Glutamatergic neuron (in vitro differentiated cells): ENCODE measurements at places on chromosomes 6 and 20.

DNA sequence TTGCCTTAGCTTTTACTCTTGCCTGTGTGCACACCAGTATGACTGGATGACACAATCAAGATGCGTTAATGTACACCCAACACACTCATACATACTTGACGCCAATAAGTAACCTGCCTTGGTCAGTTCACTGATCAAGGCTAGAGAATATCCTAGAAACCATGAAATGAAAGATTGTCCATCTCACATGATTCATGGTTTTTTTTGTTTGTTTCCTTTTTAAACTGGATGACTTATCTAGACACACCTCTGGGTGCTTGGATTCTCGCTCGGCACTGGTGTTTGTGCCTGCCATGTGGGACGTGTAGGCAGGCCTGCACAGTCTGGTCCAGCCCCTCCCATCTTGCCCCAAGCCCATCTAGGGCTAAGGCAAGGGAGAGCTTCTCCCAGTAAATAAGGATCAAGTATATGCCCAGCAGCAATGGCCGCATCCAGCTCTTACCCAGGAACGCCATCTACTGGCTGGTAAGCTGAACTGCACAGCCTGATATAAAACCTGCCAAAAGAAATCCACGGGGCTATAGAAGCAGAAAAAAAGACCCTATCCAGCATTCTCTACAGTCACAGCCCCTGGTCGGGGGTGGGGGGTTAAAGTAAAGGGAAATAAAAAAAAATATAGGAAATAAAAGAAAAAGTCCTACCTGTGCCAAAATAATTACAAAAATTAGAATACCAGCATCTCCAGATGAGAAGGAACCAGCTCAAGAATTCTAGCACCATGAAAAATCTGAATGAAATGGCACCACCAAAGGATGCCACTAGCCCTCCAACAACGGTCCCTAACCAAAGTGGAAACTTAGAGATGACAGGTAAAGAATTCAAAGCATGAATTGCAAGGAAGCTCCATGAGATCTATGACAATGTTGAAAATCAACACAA, 73.3 kb downstream of the OTOR start:
- peak; percentile 32 for DNase-seq

GRCh38 chr6:158519761-158520160, 40.1 kb upstream of the TMEM181 start:
- DNase-seq = no peak

DNA sequence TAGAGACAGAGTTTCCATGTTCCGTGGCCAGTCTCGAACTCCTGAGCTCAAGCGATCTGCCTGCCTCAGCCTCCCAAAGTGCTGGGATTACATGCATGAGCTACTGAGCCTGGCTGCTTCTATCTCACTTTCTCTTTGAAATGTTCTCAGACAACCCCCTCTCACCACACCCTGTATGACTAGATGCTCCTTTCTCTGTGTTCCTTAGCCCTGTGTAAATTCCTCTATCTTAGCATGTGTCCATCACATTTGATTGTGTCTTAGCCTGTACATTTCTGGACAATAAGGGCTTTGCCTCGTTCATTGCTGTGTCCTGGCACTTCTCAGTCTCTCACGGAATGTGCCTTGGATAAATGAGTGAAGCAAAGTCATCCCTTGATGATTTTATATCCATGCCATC, 168.1 kb upstream of the SCGN start:
- DNase-seq = no peak

DNA sequence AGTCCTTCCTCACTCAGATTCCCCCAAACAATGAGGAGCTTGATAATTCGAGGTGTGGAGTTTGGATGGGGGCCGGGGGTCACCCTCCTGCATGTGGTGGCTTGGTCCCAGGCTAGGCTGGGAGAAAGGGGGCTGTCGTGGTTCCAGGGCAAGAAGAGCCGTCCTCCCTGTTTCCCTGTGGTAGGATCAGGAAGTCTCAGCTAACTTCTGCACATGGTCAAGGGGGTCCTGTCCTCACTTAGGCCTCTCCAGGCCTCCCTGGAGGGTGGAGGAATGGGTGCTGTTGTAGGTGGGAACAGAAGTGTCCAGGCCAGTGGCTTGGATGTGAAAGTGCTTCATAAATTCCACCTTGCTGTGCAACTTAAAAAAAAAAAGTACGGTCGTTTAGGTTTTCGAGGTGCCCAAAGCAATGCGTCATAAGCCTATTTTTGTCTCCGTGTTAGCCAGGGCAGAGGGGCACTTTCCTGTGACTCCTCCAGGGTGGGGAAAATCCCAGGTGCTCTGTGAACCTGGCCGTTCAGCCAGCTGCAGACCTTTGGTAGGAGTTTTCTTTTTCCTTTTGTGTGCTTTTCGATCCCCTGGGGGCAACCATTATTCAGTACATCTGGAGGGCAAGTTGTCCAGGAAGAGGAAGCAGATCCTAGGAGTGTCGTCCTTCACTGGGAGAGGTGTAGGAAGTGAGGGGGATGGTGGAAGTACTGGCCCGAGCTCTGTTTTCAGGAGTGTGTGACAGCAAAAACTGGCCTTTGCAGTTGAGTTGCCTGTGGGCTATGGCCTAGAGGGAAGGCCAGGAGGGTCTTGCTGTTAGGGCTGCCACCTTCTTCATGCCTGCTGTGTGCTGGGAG, 9.6 kb downstream of the IGF2R start:
- DNase-seq = no peak

DNA sequence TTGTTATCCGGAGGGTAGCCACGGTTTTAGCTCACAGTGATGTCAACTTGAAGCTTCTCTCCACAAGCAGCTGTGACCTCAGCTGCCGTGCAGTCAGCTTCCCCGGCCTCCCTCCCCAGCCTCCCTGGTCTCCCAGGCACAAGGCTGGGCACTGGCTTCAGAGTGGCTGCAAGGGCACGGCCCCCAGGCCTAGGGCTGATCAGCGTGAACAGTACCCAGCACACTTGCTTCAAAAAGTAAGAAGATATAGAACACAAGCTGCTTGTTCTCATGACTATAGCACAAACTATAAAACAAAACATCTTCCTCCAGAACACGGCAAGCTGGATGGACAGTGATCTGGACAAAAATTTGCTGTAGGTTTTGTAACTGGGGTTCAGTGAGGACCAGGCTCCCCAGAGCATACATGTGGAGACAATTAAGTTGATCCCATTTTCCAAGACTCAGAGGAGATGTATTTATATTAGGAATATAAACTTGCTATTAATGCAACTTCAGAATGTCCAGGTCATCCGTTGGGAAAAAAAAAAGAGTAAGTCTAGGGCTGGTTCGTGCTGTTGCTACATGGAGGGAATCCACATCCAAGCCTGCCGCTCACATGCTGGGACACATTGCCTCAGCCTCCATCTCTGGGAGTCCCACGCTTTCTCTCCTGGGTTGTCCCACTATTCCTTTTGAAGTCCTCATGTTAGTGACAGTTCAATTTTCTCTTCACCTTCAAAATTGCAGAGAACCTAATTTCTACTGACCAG, 199.4 kb upstream of the THBS2 start:
- no peak for DNase-seq

DNA sequence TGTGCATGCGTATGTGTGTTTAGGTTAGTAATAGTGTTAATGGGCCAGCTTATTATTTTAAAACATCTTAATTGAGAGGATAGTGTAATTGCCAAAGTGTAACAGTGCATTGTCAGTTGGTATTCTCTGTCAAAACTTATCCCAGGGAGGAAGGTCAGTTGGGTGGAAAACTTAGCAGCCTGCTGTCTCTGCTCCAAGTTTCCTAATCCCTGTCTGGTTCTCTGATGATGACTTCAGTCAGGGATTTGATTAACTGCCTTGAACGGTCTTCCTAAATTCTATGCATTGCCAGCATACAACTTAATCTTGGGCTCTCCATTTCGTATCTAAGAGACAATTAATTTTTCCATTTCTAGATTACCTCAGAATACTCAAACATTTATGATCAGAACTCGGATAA, 51.1 kb downstream of the L3MBTL3 start:
- no peak for DNase-seq

- no peak for DNase-seq
These were observed 396.4 kb downstream of the BCKDHB start for GRCh38 chr6:80502871-80503270.

DNA sequence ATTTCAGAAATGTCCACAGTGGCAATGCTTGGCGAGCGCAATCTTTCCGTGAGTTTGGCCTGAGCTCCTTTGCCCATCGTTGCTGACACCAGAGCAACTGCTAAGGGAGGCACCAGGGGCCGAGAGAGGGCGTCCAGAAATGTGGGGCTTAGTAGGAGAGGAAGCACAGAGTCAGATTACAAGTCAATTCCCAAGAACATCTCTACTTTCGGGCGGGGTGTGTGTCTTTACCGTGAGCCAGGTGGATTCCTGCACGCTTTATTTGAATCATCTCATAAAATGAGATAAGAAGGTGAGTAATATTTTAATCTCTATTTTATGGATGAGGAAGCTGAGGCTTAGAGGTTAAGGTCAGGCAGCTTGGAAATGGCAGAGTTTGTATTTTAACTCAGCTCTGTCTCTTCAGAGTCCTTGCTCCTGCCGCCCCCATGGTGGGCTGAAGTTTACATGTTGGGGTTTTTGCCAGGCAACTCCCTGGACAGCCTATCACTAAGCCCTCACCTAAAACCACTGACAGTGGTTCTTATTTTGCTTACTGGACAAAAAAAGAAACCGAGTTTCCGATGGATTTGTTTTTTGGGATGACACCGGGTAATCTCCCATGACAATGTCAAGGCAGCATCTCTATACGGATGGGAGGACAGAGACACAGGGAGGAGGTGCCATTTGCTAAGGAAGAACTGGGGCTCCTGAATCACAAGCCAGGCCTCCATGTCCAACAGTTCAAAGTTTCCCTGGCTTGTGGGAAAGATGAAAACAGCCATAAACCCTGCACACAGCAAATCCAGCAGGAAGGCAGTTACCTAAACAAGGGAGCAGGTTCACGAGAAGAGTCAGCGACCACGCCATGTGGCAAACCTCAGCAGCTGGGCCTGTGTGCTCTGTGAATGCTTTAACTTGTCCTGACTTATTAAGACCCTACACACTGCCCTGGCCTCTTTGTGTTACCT, 112.6 kb upstream of the SLC24A3 start:
- no peak for DNase-seq

DNA sequence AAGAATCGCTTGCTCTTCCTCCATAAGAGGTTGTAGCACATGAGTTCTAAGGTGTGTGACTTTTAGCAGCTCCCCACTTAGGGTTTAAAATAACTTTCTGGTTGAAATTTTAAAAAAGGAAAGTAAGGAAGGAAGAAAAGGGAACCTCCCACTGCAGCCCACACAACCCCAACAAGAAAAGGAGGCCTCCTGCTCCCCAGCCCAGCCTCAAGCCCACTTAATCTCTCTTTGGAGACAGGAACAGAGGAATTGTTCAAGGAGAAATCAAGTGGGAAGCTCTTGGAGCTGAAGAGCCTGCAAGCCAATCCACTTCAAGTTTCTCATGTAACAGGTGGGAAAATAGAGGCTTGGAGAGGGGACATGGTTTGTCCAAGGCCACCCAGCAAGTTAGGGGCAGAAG, 39.1 kb upstream of the PREX1 start:
- no peak for DNase-seq

GRCh38 chr6:53361549-53362031, 12.8 kb upstream of the ELOVL5 start:
- DNase-seq = no peak

DNA sequence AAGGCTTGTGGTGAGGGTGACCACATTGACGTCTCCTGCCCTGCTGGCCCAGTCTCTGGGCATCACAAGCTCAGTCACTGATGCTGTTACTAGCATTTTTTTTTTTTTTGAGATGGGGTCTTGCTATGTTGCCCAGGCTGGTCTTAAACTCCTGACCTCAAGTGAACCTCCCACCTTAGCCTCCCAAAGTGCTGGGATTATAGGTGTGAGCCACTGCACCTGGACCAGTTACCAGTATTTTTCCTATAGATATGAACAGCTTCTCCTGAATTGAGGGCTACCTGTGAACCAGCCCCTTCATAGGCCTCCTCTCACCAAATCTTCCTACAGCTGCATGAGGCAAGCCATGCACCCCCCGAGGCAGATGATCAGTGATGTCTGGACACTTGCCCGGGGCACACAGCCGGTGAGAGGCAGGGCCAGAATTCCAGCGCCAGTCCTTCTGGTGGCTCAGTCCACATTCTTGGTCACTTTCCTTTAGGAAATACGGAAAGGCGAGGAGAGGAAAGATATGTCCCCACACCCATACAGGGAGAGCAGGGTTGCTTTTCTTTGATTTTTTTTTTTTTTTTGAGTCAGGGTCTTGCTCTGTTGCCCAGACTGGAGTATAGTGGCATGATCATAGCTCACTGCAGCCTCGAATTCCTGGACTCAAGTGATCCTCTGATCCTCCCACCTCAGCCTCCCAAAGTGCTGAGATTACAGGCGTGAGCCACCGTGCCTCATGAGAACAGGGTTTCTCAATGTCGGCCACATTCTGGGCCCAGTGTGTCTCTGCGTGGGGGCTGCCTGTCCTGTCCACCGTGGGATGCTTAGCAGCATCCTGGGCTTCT, 50.7 kb downstream of the UBE2V1 start:
- no peak for DNase-seq

GRCh38 chr20:25206548-25206947, 11.0 kb downstream of the ENTPD6 start:
- no peak for DNase-seq
